ENCODE measurements at places on chromosomes 1 and 21.

GRCh38 chr1:2229037-2229864 lies 1.1 kb downstream of the SKI start:
- DNase-seq, result peak; percentile 45

GRCh38 chr1:58405660-58406059 lies 140.9 kb downstream of the OMA1 start:
- no peak for DNase-seq

DNA sequence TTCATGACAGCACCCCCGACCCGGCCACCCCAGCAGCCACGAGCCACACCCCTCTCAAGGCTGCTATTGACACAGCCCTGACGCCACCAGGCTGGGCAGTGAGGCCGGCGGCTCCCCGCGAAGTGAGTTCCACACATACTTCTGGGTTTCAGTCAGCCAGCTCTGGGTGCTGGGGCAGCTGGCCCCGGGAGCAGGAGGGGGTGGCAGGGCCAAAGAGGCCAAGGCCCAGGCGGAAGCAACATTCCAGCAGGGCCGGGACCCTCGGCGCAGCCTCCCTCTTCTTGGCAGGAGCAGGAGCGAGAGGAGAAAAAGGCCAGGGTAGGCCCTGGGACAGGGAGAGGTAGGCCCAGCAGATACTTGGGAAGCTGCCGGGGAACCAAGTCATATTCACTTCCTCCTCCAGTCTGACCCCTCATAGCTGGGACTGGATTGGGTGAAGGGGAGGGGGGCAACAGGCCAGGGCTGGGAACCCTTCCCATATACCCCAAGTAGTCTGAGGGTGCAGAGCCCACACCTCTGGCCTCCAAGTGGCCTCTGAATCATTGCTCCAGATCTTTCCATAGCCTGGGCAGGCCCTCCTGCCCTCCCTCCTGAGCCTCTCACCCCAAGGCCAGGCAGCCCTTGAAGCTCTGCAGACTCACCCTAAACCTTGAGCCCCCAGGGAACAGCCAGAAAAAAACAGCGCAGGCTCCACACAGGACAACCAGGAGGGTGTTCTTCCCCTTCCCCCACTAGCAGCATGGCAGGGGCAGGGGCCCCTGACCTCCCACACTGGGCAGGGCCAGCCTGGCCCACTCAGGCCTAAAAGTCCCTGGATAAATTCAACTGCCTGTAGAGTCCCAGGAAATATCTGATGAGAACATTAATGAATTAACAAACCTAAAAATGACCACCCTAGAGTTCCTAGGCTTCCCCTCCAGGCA lies 5.7 kb downstream of the HSPG2 start:
- DNase-seq, result no peak

DNA sequence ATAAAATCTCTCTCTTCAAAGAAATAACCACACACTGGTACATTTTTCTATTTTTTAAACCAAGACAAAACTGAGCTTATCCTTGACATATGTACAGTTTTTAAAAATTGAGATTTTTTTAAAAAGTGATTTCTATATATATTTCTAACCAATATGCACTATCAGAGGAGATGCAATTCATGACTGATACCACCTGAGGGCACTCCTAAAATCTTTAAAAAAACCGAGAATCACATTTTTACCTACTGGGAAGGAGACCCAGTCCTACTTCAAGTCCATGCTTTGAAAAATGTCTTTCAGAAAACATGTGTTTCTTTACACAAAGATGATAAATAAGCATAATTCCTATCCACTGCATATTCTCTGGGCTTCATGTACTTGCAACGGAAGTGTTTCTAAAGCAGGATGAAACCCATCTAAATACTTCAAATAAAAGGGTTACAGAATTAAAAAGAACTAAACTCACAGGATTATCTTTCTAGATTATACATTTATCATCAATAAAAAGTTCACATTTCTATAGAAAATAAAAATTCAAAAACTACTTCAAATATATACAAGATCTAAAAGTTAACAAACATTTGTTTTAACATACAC lies 98.6 kb downstream of the ENAH start:
- peak; percentile 11 for DNase-seq

- DNase-seq, result no peak
These were observed 35.8 kb downstream of the ACOT11 start for GRCh38 chr1:54583871-54584270.
